Erythroblast (primary cell): ENCODE measurements at places on chromosomes 7 and 10.

GRCh38 chr10:6716516-6716915 lies 136.4 kb upstream of the PRKCQ start:
- DNase-seq: no peak

GRCh38 chr10:118255355-118255754 lies 86.8 kb downstream of the FAM204A start:
- no peak for DNase-seq

- DNase-seq: no peak
Observed at GRCh38 chr10:125023255-125023654, 81.3 kb downstream of the ZRANB1 start.

GRCh38 chr7:36015733-36016132 lies 137.3 kb upstream of the EEPD1 start:
- no peak for DNase-seq

GRCh38 chr10:131207176-131207575 lies 104.3 kb downstream of the TCERG1L start:
- DNase-seq: no peak

GRCh38 chr7:36651404-36651803 lies 72.9 kb downstream of the AOAH start:
- no peak for DNase-seq

GRCh38 chr10:13882119-13882711 lies 295.4 kb downstream of the PRPF18 start:
- no peak for DNase-seq

- DNase-seq: no peak
Observed at GRCh38 chr10:81915504-81915897, 40.5 kb downstream of the NRG3 start.

DNA sequence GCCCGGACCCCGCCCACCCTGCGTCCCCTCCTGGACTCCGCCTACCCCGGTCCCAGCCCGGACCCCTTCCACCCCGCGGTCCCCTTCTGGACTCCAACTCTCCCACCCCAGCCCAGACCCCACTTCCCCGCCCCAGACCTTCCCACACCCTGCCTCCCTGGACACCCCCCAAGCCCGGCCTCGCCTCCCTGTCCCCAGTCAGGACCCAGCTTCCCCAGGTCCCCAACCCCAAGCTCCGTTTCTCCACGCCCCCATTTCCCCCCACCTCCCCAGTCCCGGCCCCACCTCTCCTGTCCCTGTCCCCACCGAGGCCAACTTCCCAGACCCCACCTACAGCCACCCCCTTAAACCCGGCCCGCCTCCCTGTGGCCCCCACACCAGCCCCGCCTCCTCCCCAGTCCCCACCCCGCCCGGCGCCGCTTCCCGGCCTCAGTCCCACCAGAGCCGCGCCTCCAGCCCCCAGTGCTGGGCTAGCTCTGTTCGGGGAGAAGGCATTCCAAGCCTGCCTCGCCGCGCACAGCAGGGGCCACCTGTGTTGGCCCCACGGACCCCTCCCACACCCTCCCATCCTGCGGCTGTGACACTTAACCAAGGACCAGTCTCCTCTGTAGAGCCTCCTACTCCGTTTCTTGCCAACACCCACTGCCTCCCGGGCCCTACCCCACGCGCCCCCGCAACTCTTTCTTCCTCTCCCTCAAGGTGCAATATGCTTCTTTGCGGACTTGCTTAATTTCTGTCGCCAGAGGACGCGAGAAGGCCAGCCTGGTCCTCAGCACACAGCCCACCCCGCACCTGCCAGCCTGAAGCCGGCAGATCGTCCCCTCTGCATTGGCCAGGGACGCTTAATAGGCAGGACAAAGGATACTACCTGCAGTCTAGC lies 736 bp upstream of the ITIH5 start:
- DNase-seq: no peak

GRCh38 chr7:140675726-140676125 lies 3.0 kb downstream of the ADCK2 start:
- DNase-seq: no peak

- peak; percentile 43 for DNase-seq
Observed at GRCh38 chr7:151010307-151011096, 13.8 kb downstream of the ATG9B start.

GRCh38 chr7:20510573-20510900 lies 104.9 kb upstream of the ABCB5 start:
- no peak for DNase-seq

- DNase-seq: no peak
Observed at GRCh38 chr10:36423821-36424248, 701.6 kb upstream of the ANKRD30A start.

DNA sequence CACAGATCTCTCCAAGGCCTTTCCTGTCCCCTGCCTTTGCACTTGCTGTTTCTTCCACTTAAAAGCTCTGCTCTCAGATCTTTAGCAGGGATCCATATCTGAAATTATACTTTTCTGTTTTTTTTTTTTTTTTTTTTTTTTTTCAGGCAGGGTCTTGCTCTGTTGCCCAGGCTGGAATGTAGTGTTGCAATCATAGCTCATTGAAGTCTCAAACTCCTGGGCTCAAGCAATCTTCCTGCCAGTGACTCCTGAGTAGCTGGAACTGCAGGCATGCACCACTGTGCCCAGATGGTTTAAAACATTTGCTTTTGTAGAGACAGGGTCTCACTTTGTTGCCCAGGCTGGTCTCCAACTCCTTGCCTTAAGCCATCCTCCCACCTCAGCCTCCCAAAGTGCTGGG lies 5.0 kb upstream of the TSPAN15 start:
- no peak for DNase-seq

- no peak for DNase-seq
Observed at GRCh38 chr10:116076621-116077020, 196.4 kb downstream of the GFRA1 start.

- DNase-seq: no peak
Observed at GRCh38 chr10:111874576-111874975, 309.0 kb downstream of the GPAM start.

GRCh38 chr10:17380016-17380415 lies 74.4 kb downstream of the ST8SIA6 start:
- DNase-seq: no peak

GRCh38 chr7:116380025-116380424 lies 119.5 kb upstream of the CAV2 start:
- DNase-seq: no peak

- DNase-seq: no peak
Observed at GRCh38 chr10:73183667-73184281, 15.9 kb downstream of the FAM149B1 start.

DNA sequence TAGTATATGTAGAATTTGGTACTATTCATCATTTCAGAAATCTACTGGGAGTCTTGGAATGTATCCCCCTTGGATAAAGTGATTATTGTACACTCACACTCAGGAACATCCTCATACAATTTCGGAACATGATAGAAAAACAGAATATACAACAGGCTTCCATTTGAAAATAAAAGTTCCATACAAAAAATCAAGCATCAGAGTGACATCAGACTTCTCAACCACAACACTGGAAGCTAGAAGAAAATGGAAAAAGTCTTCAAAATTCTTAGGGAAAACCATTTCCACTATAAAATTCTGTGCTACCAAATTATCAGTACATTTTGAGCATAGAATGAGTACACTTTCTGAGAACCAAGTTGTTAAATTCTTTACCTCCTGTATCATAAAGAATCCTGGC lies 8.8 kb downstream of the LYZL1 start:
- DNase-seq: no peak

- no peak for DNase-seq
Observed at GRCh38 chr10:108736111-108736510, 1187.2 kb downstream of the XPNPEP1 start.

DNA sequence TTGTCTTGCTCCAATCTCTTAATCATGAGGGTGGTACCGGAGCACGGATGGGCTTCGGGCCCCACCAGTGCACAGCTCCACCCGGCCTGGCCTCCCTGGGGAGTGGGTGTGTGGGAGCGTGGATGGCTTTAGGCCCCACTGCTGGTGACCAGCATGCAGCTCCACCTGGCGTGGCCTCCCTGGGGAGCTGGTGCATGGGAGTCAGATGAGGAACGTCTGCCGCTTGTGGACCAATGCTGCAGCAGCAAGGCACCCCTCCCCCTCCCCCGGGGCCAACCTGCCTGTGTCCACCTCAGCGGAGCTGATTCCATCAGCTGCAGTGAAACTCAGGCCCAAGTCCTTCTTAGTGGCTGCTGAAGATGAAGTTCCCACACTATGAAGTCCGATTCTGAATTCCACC lies 511.4 kb downstream of the PTPRN2 start:
- no peak for DNase-seq

DNA sequence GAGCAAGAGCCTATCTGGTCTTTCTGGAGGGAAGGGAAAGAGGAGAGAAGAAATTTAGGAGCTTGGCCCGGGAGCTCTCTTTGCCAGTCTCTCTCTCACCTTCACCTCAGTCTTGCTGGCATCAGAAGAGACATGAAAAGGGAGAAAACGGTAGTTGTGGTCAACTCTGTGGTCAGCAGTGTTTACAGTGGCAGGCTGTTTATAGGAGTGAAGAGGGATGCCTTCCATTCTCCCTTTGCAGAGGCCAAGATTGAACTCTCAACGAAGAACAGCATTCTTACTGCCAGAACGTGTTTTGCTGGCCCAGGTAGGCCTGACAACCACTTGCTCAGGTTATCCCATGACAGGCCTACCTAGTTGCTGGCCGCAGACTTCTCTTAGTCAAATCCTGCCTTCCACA lies 133.3 kb downstream of the CCDC3 start:
- DNase-seq: no peak

DNA sequence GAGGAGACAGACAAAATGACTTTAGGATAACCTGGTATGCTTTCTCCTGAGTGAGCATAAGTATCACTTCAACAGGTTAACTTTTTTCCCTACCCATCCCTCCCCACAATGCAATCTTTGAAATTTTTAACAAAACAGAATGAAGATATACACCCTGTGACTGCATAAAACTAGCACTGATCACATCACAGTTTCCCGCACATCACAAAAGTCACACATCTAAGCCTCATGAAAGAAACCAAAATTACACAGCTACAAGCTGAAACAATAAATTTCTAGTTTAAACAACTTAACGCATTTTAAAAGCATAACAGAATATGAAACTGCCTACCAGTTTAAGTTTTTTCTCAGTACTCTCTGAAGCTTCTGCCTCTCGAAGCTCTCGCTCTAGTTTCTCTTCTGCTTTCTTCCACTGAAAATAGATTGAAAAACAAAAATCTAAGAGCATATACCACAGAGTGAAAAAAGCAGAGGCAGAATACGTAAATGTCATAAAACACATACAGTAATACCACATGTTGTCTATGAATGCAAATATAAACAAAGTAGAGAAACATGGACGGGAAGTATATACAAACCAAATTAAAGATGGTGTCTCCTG lies 18.1 kb downstream of the NOC3L start:
- DNase-seq: no peak

DNA sequence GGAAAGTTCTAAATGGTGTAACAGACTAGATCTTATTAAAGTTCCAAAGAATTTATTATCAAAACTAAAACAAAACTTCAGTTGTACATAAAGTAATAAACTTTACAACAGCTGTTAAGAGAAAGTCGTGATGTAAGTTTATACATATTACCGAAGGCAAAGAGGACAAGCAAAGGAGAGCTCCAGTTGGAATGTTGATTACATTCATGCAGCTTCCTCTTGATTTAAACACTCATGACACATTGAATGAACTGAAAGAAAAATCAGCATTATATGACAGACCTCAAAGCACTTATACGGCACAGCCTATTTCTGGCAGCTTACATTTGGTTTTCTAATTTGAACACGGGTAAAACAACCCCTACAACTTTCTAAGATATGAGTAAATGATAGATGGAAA lies 13.6 kb downstream of the SRI start:
- no peak for DNase-seq

DNA sequence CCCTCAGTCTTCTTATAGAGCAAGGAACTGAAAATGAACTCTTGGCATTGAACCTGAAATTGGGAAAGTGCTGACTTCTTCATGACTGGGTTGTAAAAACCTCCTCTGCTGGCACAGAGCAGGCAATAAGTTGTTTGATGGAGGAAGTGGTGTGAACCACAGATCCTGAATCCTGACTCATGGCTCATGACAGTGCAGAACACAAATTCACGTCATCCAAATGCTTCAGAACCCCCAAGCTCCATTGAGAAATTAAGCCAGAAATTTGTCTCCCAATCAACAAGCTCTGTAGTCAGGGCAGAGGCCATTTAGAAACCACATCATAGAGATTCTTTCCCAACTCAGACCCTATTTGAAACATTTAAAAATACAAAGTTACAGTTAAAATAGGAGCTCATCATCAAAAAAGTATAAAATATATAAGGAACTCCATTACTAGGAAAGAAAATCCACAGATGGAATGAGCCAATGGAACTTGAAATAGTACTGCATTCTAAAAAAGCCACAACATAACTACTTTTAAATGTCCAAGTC lies 10.3 kb upstream of the STK17A start:
- DNase-seq: peak; percentile 90

DNA sequence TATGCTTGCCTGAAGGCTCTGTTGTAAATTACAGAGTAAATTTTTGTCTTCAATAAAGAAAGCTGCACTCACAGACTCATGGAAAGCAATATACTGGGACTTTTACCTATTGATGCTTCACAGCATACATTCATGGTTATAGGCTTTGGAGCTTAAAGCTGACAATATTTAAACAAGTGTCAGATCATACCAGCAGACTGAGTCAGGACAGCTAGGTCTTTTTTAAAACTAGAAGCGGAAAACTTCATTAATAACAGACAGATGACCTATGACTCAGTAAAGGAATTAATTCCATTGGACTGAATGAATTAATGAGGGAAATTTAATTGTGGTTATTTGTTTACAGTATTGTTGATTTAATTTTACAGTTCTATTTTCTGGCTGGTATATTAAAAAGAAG lies 165.8 kb upstream of the DGKB start:
- DNase-seq: no peak

GRCh38 chr10:96756111-96756903 lies 36.0 kb upstream of the PIK3AP1 start:
- no peak for DNase-seq

- no peak for DNase-seq
Observed at GRCh38 chr10:20614911-20615310, 282.2 kb downstream of the NEBL start.

- no peak for DNase-seq
Observed at GRCh38 chr7:39745320-39745719, 121.9 kb downstream of the RALA start.

- no peak for DNase-seq
Observed at GRCh38 chr7:146713934-146714333, 597.3 kb downstream of the CNTNAP2 start.

- peak; percentile 51 for DNase-seq
Observed at GRCh38 chr10:91043173-91043910, 122.5 kb upstream of the ANKRD1 start.

DNA sequence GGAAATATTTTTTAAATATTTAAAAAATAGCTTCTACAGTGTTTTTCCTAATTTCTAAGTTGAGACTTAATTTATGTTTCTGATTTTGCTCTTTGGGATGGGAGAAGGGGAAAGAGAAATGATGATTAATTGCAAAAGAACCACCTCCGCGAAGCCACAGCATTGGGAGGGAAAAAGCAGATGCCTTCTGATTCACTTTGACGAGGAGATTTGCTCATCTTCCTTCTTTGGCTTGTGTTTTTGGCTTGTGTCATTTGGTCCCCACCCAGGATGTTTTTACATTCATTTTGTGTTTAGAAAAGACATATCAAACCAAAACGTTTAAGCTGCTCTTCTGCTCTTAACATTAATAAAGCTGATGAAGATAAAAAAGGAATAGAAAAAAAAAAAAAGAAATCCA lies 121.7 kb downstream of the MACC1 start:
- no peak for DNase-seq
